ENCODE measurements at places on chromosomes 1 and 21.

DNA sequence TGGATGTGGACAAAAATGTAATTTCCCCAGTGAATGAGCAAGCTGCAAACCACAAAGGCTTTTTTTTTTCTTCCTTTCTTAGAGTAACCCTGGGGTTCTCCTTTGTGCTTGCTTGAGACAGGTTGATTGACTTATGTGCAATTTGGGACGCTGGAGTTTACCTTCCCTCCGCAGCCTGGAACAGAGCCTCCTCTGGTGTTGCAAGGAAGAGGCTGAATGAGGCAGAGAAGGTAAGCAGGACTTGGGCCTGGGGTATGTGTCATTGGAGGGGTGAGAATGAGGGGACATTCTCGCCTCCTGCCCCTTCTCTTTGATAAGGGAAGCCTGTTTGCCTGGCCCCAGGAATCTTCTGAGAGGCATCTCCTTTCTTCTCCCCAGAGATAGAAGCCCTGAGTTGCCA lies 49.8 kb downstream of the NFASC start:
- DNase-seq, result no peak

GRCh38 chr21:31305888-31306287 lies 38.2 kb downstream of the TIAM1 start:
- DNase-seq, result no peak

DNA sequence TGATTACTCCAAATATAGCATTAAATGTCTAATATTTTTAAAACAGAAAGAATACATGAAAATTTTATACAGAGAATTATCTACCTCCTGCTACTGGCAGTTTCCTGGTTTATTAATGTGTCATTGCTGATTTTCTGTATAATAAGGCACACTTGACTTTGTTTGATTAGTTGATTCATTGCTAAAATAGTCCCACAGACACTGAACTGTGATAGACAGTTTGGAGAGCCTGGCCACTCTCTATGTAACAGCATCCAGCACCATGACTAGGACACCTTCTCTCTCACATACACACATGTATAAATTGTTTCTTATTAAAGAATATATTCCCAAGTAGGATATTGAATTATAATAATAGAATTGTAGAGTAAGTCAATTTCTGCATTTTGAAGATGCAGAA lies 368.5 kb upstream of the SNX7 start:
- no peak for DNase-seq

GRCh38 chr1:218547957-218548730 lies 203.0 kb downstream of the TGFB2 start:
- DNase-seq, result no peak

DNA sequence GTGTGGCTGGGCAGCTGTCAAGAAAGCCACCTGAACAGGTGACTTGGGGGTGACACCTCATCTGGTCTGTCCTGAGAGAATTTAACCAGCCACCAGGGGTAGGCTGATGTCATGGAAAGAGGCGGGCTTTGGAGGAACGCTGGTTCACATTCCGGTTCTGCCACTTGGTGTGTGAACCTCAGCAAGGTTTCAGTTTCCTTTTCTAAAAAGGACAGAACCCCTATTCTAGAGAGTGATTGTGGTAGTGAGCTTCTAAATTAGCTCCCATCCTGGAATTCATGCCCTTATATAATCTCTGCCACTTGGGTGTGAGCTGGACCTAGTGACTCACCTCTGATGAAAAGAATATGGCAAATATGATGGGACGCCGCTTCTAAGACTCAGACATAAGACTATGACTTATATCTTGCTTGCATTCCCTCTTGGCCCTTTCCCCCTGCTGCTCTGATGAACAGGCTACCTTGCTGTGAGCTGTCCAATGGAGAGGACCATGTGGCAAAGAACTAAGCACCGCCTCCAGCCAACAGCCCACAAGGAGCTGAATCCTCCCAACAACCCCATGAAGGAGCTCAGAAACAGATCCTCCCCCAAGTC lies 332.1 kb downstream of the RRAGC start:
- no peak for DNase-seq

- no peak for DNase-seq
Observed at GRCh38 chr1:106027871-106028270, 1028.6 kb upstream of the PRMT6 start.

DNA sequence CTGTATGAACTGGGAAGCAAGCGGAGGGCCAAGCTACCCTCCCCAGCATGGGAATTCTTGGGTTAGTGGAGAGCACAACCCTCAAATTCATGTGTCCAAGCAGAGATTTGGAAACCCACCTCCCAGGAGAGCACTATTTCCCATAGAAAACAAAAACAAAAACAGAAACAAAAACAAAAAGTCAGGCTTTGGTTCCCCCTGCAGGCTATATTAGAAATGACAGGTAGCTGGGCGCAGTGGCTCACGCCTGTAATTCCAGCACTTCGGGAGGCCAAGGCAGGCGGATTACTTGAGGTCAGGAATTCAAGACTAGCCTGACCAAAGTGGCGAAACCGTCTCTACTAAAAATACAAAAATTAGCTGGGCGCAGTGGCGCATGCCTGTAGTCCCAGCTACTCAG lies 10.8 kb downstream of the MINDY1 start:
- peak; percentile 44 for DNase-seq

GRCh38 chr1:154788110-154788870 lies 81.8 kb downstream of the KCNN3 start:
- DNase-seq, result no peak

- no peak for DNase-seq
Observed at GRCh38 chr21:34644825-34645224, 24.0 kb upstream of the CLIC6 start.

DNA sequence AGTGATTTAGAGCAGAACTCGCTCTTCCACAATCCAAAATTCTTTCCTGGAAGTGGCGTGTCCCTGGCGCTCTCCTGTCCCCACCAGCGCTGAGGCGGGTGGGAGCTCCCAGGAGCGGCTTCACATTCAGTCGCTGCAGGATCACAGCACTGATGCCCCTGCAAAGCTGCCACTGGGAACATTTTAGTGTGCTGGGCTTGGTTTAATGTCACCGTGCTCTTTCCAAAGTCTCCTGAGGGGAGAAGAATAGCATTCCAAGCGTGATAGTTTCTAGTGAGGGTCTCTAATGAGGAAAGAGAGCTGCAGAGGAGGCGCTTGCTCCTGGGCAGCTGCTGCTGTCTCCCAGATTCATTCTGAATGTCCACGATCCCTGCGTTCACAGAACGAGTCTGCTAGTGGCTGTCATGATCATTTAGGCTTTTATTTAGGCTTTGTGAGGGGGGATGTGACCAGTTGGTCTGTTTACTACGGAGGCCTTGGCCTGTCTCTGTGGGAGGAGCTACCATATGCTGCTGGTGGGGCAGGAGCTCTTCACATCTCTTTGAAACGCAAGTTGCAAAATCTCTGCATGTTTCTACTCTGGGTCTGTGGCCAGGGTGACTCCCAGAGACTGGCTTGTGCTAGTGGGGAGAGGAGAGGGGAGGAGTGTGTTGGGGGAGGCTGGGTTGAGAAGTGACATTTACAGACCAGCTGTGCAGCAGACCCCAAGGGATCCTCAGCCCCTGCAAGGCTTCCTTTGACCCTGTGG lies 23.4 kb downstream of the OLFML3 start:
- peak; percentile 56 for DNase-seq

GRCh38 chr1:44240802-44241671 lies 27.8 kb downstream of the DMAP1 start:
- no peak for DNase-seq

GRCh38 chr21:14736162-14736561 lies 190.0 kb upstream of the SAMSN1 start:
- no peak for DNase-seq

- no peak for DNase-seq
Observed at GRCh38 chr1:63810936-63811469, 37.2 kb downstream of the ROR1 start.

DNA sequence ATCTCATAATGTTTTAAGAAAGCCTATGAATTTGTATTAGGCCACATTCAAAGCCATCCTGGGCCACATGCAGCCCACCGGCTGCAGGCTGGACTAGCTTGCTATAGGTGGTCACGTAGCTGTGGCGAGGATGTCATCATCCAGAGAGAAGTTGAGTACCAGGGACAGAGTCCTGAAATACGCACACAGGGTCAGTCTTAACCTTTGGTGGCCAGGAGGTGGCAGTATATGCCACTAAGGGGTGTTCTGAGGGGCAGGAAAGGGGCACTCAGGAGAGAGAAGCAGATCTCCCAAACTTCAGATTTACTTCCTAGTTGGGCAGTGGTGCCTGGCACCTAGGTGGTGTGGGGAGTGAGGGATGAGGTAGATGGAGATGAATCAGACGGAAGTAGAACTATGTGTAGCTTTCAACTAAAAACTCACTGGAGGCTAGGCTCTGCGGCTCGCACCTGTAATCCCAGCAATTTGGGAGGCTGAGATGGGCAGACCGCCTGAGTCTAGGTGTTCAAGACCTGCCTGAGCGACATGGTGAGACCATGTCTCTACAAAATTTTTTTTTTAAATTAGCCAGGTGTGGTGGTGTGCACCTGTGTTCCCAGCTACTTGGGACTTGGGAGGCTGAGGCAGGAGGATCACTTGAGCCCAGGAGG lies 16.3 kb upstream of the CDK18 start:
- peak; percentile 55 for DNase-seq

- peak; percentile 54 for DNase-seq
Observed at GRCh38 chr1:157948312-157949073, 45.0 kb upstream of the KIRREL1 start.

DNA sequence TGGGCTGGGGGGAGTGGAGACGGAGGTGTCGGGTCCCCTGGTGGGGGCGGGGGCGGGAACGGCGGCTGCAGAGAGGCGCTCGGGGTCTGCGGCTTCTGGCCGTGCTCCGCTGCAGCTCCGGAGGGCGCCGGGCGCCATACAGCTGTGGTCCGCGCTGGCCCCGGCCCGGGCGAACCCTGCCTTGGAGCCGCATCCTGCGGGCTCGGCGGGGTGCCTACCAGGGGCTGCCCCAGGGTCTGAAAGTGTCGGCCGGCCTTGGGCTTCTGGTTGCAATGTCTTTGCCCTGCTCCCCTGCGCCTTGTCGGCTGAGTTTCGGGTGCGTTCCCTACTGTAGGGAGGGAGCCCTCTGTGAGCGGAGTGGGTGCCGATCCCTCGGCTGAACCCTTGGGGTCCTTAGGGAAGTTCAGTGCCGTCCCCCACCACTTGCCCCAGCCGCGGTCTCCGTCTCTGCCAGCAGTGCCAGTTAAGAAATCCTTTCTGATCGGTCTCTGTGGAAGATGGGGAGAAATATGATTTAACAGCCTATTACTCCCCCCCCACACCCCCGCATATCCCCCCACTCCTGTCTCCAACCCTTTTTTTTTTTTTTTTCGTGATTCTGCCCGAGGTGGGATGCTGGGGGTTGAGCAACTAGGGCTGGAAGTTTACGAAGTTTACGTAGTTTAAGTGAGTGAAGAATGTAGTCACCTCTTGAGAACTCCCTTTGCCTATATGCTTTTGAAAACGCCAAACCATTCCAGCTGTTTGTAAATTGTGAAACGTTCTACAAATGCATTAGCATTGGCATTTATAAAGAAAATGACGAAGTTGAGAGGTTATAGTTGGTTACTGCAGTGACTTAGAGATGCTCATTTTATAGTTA lies 588 bp downstream of the NEXN start:
- DNase-seq, result peak; percentile 76

DNA sequence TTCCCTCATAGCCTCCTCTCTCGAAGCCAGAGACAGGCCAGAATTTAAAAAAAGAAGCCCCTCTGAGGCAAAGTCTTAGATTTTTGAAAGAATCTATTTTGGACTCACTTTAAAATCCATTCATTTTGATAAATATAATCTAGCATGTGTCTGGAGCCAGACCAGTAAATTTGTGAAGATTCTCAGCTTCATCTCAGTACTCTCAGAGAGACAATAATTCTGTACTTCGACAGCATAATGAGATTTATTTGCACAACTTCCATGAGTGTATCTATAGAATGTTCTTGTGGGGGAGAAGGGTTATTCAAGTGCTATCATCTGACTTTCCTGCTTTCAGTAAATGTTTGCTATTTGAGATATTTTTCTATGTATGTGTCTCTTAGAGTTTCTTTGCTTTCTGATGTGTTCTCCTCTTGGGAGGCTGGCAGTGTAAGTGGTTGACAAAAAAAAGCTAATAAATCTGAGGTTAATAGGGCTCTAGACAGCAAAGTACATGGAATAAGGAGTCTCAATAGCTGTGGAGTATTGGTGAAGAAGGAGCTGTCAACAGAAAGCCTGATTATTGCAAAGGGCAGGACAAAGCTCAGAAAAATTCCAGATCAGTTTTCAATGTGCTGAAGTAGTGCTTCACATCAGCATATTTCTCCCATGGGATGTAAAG lies 223.0 kb downstream of the PTBP2 start:
- no peak for DNase-seq

- peak; percentile 58 for DNase-seq
Observed at GRCh38 chr1:43934101-43934985, 742 bp downstream of the ARTN start.

- DNase-seq, result no peak
Observed at GRCh38 chr1:228366062-228366865, 40.4 kb downstream of the TRIM11 start.

DNA sequence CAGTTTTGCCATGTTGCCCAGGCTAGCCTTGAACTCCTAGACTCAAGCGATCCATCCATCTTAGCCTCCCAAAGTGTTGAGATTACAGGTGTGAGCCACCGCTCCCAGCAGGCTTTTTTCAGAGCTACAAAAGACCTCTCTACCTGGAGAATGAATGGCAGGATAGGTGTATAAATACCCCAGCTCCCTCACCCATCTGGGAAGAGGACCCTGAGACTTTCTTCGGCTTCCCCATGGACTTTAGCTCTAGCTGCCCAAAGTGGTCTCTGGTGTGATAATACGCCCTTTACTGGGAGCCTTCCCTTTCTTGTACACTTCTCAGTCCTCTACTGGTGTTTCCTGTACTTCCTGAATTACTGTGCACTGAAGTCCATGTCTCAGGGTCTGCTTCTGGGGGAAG lies 60.6 kb downstream of the PTP4A2 start:
- DNase-seq, result no peak

DNA sequence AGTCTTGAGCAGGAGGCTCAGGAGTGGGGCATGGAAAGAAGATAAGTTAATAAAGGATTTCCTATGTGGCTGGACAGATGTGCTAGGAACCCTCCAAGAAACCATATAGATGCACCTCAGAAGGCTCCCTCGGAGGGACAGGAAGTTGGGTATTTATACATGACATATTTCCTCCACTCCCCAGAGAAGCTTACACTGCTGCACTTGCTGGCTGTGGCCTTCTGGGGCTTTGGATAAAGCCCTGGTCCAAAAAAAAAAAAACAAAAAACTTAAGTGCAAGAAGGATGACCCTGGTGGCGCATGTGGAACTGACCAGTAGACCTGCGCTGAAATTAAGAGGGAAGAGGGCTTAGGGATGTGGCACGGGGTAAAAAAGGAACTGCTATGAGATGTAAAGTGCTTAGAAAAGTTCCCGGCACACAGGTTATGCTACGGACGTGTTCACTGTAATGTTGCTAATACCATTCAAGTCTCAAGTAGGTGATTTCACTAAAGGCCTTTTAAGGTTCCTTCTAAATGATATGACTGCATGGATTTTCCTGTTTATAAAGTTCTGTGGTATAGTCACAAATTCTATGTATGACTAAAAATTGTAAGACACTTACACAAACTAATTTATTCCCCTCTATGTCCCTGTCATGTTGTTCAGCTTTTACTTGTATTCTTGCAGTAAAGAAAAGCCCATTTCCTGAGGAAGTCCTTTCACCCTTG lies 253.6 kb downstream of the HMCN1 start:
- no peak for DNase-seq

GRCh38 chr1:201495551-201496295 lies 11.2 kb downstream of the CSRP1 start:
- DNase-seq, result peak; percentile 72

GRCh38 chr21:37176716-37177115 lies 90.4 kb downstream of the VPS26C start:
- peak; percentile 22 for DNase-seq

GRCh38 chr1:218474128-218474527 lies 129.0 kb downstream of the TGFB2 start:
- DNase-seq, result no peak
